ENCODE measurements at places on chromosomes 16 and 17.
A peak's percentile ranks its signal among the peaks of the same experiment; 100 is the strongest.

DNA sequence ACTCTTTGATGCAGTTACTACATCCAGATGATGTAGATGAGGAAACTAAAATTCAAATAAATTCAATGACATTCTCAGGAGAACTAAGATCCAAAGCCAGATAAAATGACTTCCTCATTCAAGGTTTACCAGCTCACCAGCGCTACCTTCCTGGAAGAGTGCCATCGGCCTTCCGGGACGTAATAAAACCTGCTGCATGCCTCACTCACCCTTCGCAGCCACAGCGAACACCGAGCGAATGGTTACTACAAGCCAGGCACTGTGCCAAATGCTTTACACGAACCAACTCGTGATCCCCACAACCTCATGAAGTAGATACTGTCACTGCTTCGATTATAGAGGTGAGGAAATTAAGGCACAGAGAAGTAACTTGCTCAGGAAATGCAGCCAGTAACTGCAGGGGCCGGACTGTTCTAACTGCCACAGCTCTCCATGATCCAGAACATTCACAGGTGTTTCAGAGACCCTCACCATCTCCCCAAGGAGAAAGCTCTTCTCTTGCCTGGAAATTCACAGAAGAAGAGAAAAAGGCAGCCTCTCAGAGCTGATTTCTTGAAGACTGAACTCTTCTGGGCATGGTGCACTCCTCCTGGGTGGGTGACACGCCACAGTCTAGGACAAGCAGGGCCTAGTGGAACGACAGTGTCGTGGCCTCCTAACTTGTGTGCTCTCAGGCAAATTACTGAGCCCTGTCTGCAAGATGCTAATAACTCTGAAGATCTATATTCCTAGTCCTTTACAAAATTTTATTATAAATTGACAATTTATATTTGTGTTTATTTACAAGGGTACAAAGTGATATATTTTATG is 46.8 kb downstream of the HIC1 start:
- no peak for DNase-seq

GRCh38 chr17:56099649-56100048 is 53.6 kb upstream of the ANKFN1 start:
- peak; percentile 2 for DNase-seq

- DNase-seq, result no peak
These were observed 393 bp upstream of the PSMB10 start for GRCh38 chr16:67936880-67937605.

- DNase-seq, result no peak
These were observed 163.8 kb upstream of the TBX2 start for GRCh38 chr17:61235827-61236197.

- no peak for DNase-seq
These were observed 25.4 kb downstream of the CTU2 start for GRCh38 chr16:88731699-88732098.

DNA sequence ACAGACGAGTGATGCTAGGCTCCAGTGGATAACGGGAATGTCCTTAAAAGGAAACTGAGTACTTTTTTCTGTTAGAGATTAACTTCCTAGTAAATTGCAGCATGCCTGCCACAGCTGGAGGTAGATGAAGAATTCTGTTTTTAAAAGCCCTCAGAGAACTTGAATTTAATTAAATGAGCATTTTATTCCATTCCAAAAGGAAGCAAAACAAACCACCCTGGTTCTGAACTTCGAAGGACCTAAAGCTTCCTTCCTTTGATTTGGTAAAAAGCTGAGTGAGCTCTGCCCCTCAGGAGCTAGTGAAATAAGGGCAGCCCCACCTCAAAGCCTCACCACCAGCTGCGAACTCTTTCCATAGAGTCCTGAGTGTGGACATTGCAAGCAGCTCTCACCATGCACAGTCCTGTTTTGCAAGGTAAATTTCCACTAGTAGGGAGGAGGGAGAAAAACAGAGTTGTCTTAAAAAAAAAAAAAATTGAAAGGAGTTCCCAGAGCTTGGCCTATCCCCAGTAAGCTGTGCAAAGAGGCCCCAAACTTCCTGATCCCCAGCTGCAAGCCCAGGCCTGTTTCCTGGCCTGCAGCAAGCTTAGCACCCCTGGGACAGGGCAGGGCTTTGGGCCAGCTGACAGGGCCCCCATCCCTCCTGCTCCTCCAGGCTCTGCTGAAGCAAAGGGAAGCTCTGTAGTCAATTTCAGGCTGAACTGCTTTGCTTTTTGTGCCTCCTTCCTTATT is 11.2 kb downstream of the CHD9NB start:
- DNase-seq, result peak; percentile 49

DNA sequence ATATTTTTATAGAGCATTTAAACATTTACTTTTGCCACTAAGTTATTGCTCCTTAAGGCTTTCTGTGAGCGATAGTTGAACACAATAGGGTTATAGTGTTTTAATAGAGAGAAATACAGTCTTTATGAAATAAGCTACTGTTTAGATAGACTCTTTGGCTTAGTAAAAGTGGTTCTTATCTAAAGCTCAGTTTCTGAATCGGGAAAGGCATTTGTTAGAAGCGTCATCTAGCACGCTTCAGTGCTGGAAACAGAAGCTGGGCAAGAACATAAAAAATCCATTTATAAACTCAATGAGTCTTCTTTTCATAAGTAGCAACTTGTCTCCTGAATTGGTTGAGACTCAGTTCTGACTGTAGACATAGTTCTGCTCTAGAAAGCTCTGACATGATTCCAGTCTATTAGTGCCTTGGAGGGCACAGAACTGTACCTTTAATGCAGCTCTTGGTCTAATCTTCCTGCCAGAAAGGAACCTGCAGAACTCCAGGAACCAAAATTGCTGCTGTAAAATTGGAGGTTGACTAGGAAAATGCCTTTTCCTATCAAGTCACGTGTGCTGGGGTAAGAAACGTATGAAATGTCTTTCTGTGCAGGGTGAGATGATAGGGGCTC is 55.4 kb upstream of the DNAJA2 start:
- DNase-seq, result no peak

GRCh38 chr17:60164697-60165096 is 14.9 kb downstream of the CA4 start:
- no peak for DNase-seq

DNA sequence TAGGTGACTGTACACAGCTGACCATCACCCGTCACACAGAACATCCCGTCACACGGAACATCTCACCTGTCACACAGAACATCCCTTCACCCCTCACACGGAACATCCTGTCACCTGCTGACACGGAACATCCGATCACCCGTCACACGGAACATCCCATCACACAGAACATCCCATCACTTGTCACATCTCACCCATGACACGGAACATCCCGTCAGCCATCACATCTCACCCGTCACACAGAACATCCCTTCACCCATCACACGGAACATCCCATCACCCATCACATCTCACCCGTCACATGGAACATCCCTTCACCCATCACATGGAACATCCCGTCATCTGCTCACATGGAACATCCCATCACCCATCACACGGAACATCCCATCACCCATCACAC is 3.8 kb downstream of the CPNE7 start:
- no peak for DNase-seq

DNA sequence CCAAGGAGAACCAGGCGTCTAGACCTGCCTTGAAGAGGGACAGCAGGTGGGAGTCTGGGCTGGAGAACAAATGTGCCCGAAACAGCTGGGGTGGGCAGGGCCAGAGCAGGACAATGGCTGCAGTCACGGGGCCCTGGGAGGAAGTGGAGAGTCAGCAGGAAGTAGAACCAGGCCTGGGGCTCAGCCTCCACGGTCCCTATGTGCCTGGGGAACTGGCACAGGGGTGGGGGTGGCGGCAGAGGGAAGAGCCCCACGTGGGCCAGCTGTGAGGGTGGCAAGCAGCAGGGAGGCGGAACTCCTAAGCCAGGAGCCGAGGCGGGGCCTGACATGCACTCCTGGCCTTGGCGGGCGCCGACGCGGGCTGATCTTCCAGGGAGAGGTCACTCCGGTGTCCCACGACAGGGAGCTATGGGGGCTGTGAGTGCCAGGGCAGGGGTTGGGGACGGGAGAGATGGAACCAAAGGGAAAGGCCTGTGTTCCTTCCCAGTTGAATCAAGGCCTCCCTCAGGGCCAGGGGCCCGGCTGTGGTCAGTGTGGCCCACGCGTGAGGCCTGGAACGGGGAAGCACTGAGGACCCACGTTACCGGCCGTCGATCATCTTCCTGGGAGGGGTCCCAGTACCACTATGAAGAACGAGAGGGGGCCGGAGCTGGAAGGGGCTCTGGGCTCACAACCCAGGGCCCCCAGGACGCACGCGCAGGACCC is 42.7 kb downstream of the TIMM22 start:
- peak; percentile 31 for DNase-seq

DNA sequence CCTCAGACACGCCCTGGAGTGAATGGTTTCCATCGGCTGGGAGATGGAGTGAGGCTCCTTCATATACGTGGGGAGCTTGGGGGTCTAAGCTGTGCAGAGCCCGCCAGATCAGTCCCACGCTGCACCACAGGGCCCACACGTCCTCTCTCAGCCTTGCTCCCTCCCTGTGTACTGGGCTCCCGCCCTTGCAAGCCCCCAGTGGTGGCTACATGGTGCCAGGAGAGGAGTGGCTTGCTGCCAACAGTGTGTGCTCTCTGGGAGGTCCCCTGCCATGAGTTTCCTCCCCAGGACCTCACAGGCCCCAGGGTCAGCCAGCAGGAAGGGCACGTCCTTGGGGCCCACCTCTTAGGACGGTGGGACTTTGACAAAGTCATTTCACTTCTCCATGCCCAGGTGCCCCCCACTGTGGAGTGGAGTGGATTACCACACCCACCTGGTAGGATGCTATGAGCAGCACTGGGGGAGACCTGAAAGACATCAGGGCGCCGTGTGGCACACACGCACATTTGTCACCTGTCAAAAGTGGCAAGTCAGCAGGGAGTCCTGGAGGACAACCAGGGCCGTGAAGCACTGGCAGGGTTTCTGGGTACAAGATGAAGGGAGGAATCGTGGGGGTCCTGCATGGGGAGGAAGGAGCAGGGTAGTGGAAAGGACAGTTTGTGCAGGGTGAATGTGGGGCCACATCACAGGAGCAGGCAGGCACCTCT is 13.7 kb downstream of the SLC5A10 start:
- no peak for DNase-seq

GRCh38 chr17:40063187-40063771 is 514 bp downstream of the THRA start:
- DNase-seq, result no peak

GRCh38 chr16:50771366-50771765 is 29.5 kb downstream of the CYLD start:
- DNase-seq, result peak; percentile 45

- DNase-seq, result peak; percentile 68
These were observed 2.4 kb upstream of the BCKDK start for GRCh38 chr16:31105677-31106213.

GRCh38 chr16:65598621-65599020 is 476.8 kb upstream of the CDH11 start:
- DNase-seq, result no peak

- DNase-seq, result no peak
These were observed 7.7 kb downstream of the IGSF6 start for GRCh38 chr16:21644674-21645073.

Measured in fibroblast of skin of scalp (primary cell).